ENCODE measurements at places on chromosomes 3 and 15.

DNA sequence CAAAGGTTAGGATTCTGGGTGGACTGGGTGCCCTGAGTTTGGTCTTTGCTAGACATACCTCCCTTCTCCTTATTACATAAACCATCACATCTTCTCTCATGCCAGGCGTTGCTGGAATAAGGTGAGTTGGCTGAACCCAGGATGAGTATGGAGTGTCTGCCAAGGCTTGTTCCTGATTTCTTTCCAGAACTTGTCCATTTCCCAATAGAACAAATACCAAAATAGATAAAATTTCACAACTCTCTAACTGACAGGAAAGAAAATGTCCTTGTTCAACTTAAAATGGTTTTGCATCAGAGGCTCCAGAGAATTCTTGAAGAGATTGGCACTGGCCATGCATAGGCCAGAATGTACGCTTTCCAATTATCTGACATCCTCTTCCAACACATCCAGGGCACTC, 291.9 kb downstream of the IGSF11 start:
- no peak for DNase-seq

- DNase-seq = no peak
Measured at GRCh38 chr3:23159929-23160328, 43.2 kb upstream of the UBE2E2 start.

GRCh38 chr3:158819282-158819681, 17.4 kb downstream of the MFSD1 start:
- DNase-seq = no peak

- no peak for DNase-seq
Measured at GRCh38 chr3:66196633-66197032, 24.2 kb upstream of the SLC25A26 start.

DNA sequence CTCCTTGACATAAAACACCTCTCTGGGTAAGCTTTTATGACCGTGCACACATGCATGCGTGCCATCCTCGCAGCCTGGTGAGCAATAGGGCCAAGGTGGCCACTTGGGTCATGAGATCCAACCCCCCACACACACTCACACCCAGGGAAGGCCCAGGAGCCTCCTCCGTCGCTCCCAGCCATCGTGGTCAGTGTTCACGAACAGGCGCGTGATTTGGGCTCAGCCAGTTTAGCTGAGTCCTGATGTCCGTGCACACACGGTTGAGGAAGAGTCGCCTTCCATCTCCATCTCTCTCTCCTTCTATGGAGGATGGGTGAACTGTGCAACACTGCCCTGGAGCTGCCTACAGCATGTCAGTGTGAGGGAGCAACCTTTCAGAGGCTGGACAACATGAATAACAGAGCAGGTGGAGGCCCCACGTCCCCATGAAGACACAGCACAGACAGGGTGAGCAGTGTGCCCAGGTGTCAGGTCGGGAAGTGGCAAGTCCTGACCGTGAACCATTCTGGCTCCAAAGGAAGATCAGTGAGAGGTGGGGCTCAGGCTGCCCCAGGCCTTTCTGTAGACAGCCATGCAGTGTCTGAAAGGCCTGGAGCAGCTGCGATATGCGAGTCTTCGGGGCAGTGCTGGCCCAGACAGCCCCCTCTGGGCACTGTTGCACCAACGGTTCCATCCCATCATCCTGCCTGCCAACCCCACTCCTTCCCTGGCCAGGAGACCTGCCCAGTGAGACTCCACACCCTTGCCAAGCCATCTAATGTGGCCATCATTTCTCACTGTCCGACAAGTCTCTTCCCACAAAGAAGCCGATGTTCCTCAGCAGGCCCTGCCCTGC, 253.4 kb downstream of the OCA2 start:
- no peak for DNase-seq

- no peak for DNase-seq
Measured at GRCh38 chr3:87691109-87691508, 367.7 kb downstream of the CGGBP1 start.

DNA sequence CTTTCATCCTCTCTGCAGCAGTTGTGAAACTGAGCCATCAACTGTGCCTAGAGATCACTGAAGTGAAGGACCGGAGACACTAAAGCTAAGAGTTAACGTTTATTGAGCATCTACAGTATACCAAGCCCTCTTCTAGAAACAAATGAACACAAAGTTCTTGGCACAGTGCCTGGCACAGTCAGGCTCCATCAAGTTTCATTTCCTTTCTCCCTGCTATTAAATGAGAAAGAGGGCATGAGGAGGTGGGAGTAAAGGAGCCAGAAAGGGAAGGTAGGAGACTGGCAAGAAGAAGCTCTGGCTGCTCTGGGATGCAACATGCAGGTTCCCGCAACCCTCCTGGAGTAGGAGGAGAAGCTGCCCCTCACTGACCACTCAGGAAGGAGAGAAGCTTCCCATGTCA, 30.6 kb downstream of the CYP19A1 start:
- peak; percentile 29 for DNase-seq

GRCh38 chr3:26472345-26472744, 150.2 kb upstream of the LRRC3B start:
- no peak for DNase-seq

- DNase-seq = no peak
Measured at GRCh38 chr3:124730941-124731297, 667 bp downstream of the UMPS start.

DNA sequence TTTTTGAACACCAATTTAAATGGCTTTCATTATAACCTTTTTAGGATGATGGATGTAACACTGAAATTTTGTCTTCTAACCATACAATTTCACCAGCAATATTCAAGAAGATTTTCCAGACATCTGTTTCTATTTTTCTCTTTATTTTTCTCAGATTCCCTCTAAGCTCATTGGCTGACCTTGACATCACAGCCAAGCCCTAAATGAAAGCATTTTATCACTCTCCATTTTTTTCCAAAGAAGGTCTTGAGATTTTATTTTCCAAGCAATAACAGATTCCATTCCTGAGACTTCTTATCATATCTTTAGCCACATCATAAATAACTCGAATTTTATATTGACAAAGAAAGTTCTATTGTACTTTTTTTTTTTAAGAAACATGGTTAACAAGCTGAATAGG, 392.6 kb upstream of the THBS1 start:
- DNase-seq = no peak

- DNase-seq = no peak
Measured at GRCh38 chr3:127218454-127218922, 25.6 kb downstream of the PRR23E start.

DNA sequence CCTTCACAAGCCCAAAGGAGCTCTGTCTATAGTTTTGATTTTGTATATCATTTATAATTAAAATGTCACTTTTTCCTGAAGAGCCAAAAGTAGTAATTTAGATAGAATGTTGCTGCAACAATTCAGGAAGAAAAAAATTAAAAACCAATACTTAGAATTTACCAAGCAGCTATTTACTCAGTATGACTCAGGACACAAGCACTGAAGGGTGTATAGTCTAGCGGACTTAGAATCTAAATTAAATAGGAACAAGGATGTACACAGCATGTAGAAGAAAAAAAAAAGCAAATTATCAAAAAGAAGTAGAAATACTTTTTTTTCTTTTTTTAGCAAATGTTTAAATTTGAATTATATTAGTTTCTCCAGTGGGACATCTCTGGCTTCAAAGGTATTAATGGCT, 31.6 kb downstream of the PGBD4 start:
- DNase-seq = no peak

DNA sequence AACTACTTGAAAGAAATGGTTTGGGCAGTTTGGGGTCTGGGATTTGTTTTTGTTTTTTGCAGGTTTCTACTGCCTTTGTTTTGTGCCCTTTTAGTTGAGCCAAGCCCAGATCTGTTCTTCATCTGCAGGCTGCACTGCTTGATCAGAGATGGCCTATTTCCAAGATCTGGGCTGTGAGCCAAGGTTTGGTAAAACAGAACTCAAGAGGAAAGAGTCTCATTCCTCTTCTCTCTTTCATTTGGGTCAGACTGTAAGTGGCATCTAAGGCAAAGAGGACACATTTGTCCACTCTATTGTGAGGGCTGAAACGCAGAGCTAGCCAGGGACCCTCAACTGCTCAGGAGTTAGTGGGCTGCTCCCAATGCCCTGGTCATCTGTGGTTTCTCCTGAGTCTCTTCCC, 104.4 kb upstream of the UBE3A start:
- peak; percentile 46 for DNase-seq

DNA sequence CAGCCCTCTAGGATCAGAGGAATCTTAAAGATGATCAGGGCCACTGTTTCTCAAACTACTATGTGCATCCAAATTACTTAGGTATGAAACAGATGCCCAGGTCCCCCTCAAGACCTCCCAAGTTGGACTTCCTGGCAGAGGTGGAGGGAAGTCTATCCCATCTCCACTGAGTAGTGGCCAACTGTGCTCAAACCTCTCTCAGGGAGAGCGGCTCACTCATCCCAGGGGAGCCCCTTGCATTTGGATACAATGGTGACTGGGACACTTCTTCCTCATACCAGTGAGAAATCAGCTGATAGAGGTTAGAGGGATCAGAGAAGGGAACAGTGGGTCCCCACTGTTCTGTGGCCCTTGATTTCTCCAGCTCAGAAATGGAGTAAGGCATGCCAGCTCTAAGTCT, 8.7 kb upstream of the WNT7A start:
- no peak for DNase-seq

DNA sequence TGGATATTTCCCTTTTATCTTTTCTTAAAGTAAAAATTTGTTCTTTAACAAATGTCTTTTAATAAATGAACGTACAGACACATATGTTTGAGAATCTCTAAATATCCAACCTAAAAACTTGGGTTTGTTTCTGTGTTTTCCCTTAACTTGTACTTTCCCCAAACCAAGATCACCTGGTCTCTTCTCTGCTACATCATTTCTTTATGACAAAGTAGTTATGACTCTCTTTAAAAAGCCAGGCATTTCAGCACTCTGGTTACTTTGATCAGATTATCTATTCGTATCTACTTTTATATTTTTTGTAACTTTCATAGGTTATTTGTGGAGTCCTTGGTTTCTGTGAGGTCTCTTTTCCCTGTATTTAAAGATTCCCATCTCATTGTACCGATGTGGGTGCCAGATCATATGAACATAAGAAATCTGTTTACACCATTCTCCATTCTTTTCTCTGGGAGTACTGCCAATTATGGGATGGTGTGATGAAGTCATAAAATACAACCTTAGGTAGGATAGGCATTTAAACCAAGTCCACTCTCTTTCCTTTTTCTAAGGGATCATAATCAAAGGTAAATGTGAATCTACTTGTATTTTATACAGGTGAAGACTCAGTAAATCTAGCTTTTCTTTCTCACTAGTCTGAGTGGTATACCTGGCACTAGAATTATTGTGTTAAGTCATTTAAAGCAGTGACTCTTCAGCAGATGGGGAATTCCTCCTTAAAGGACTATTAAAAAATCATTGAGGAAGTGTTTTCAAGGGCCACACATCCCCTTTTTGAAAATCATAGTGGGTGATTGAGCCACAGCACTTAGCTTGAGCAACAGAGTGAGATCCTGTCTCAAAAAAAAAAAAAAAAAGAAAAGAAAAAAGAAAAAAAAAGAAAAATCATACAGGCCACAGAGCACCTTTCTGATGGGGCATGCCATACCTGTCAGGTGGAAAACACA, 12.4 kb upstream of the NFKBIZ start:
- no peak for DNase-seq

- DNase-seq = no peak
Measured at GRCh38 chr3:107604057-107604822, 81.5 kb downstream of the BBX start.

DNA sequence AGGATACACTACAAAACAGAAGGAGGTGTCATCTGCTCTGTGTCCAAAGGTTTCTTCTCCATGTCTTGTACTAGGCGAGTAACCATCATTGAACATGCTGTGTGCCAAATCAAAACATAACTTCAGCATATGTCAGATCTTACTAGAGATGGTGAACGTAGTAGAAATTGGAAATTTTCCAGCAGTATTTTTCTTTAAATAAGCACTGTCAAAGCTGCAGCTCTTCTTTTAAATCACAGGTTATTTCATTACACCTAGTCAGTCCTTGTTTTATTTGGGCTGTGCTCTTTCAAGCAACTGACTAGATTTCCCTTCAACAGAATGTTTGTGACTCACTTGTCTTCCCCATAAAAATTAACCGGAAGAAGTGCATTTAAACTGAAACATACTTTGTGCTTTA, 46.5 kb downstream of the MSL2 start:
- DNase-seq = no peak

GRCh38 chr3:154018100-154018696, 103.0 kb upstream of the ARHGEF26 start:
- DNase-seq = no peak

DNA sequence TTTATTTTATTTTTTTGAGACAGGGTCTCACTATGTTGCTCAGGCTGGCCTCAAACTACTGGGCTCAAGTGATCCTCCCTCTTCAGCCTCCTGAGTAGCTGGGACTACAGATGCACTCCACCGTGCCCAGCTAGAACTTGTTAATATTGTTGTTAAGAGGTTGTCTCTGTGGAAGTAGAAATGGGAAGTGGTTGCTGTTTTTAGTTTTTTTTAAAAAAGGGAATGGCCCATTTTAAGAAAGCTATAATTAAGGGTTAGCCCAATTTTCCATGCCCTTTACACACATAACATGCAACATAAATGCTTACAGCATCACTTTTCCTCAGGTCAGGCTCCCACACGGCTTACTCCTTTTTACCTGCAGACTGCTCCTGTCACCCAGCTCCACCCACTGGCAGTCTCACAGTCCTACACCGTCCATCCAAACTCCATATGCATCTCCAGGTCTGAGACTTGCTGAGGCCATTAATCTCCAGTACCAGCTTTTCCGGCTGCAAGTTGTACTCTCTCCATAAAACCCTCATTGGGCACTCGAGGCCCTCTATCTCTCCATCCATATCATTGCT, 19.8 kb downstream of the MORC1 start:
- DNase-seq = no peak

DNA sequence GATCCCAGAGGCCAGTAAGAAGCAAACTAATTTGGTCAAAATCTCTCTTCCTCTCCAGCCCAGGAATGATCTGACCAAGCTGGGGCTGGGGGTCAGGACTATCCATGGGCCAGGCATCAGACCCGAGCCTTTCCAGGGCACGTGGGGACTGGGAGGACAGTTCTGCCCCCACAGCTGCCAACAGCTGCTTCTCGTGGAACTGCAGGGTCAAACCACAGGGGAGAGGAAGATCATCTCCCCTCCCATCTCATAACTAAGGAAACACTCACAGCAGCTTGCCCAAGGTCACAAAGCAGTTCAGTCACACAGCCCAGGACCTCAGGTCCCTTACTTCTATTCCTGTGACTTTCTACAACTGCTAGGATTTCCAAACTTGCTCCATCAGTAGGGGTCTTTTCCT, 47.1 kb downstream of the DAPK2 start:
- no peak for DNase-seq

GRCh38 chr15:101479342-101479845, 10.1 kb downstream of the PCSK6 start:
- no peak for DNase-seq

- DNase-seq = no peak
Measured at GRCh38 chr15:62115847-62116246, 49.1 kb downstream of the C2CD4A start.

- peak; percentile 88 for DNase-seq
Measured at GRCh38 chr3:179015551-179016020, 56.0 kb downstream of the ZMAT3 start.

GRCh38 chr3:195566797-195567196, 16.9 kb downstream of the APOD start:
- DNase-seq = no peak

All from tibial nerve (tissue), 4 donors.